EL (cell line): ENCODE measurements at places on chromosomes 3 and 15.

DNA sequence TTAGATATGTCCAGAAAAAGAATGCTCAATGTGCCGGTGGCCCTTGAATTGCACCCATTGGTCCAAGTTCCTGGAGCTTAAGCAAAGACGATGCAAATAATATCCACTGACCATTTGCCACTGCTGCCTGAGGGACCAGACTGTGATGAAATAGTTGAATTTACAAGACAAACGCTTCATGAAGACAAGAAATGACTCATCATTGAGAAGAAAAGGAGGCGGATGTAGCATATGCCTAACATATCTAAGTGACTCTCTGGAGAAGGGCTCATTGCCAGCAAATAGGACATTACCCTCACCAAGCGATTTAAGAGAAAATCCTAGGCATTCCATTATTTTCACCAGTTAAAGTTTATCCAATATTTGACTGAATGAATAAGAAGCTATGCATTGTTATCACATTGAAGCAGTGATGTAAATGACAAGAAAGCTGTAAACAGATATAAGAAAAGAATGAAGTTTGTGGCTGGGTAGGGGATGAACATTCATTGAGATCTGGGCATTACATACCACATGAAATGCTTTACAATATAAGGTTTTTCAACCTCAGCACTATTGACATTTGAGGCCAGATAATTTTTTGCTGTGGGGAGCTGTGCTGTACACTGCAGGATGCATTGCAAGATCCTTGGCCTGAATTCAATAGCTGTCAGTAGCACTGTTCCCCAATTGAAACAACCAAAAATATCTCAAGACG, 48.9 kb upstream of the CPNE4 start:
- DNase-seq, result peak; percentile 50

- peak; percentile 77 for DNase-seq
These were observed 13.6 kb downstream of the SCN11A start for GRCh38 chr3:39038165-39038564.

DNA sequence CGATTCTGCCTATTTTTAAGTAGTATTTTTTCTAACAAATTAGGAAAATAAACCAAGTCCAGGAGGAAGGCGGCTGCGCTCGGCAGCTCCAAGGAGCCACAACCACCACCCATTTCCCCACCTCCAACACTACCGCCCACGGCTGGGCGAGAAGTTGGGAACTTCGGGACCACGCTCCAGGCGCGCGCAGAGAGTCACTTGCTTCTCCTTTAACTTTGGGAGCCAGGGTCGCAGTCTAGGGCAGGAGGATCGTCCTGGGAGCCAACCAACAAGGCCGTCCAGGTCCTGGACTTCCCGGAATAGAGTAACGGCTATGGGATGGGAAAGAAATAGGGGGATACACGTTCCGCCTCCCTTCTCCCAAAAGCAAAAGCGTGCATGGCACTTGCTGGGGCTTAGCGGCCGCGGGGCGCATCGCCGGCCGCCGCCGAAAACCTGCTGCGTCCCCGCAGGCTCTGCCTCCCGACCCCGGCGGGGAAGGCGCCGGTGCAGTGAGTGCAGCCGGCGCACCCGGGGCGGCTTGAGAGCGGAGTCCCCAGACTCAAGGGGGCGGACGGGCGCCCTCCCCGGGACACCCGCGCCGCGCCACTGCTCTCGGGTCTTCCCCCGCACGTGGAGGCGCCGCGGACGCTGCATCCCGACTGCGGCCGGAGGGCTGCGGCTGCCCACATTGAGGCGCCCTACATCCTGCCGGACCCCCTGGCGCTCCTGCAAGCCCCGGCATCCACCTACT, 699 bp downstream of the MEGF11 start:
- peak; percentile 28 for DNase-seq

DNA sequence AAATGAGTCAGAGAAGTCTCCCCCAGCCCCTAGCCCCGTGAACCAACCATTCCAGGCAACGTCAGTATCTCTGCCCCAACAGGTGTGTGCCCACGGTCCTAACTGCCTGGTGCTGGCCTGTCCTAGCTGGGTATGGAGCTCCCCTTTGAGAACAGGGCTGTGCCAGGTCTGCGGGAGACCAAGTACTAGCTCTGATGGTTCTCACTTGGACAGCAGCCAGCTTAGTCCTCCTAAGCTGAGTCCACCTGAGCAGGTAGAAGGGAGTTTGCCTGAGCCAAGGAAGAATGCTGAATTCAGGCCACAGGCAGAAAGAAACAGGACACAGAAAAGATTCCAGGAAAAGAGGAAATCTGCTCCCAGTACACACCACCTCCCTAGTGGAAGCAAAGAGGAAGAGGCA, 33.1 kb upstream of the PARL start:
- DNase-seq, result no peak

GRCh38 chr15:75718328-75718727, 5.7 kb upstream of the CSPG4 start:
- DNase-seq, result peak; percentile 86

- DNase-seq, result peak; percentile 6
These were observed 598.6 kb downstream of the FOXP1 start for GRCh38 chr3:70984776-70985482.
